Activated naive CD4-positive, alpha-beta T cell treated with anti-CD3 and anti-CD28 coated beads, Interleukin-2, amount 50 U/mL, for 16 hours (primary cell): ENCODE measurements at places on chromosomes 7 and 10.

DNA sequence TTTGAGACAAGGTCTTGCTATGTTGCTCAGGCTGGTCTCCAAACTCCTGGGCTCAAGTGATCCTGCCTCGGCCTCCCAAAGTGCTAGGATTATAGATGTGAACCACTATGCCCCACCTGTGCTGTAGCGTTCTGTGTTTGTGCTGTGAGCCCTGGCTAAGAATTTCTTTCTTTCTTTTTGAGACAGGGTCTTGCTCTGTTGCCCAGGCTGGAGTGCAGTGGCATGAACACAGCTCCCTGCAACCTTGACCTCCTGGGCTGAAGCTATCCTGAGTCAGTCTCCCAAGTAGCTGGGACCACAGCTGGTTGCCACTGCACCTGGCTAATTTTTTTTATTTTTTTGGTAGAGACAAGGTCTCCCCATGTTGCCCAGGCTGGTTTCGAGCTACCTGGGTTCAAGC lies 11.4 kb downstream of the TSPAN13 start:
- DNase-seq, result no peak

- DNase-seq, result no peak
Measured at GRCh38 chr10:86224354-86225102, 142.1 kb downstream of the GRID1 start.

DNA sequence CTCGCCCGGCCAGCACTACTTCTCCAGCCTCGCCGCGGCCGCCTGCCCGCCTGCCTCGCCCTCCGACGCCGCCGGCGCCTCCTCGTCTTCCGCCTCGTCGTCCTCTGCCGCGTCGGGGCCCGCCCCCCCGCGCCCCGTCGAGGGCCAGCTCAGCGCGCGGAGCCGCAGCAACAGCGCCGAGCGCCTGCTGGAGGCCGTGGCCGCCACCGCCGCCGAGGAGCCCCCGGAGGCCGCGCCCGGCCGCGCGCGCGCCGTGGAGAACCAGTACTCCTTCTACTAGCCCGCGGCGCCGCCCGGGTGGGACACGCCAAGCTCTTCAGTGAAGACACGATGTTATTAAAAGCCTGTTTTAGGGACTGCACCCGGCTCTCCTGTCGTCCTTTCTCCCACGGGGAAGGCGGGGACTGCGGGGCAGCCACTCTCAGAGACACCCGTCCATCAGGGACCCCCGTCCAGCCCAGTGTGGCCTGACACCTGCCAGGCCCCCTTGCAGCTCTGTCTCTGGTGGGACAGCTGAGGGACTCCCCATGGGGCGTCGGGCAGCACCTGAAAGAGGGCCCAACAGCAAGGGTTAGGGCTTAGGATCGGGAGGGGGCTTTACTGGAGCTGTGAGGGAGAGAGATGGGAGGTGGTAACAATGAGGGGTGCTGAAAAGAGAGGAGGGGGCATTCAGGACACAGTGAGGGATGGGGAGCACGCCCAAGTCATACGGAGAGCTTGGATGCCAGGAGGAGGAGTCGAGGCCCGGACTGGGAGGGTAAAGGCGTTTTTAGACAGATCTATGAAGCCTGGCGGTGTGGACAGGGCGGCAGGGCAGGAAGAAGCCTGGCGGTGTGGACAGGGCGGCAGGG lies 34.7 kb downstream of the SPDYE6 start:
- no peak for DNase-seq

GRCh38 chr10:97866524-97867219 lies 17.0 kb downstream of the GOLGA7B start:
- no peak for DNase-seq

- no peak for DNase-seq
Measured at GRCh38 chr7:79529214-79529880, 75.9 kb upstream of the MAGI2 start.

- no peak for DNase-seq
Measured at GRCh38 chr7:90777465-90777864, 181.3 kb downstream of the CDK14 start.

- no peak for DNase-seq
Measured at GRCh38 chr10:87744606-87745005, 73.4 kb downstream of the ATAD1 start.

DNA sequence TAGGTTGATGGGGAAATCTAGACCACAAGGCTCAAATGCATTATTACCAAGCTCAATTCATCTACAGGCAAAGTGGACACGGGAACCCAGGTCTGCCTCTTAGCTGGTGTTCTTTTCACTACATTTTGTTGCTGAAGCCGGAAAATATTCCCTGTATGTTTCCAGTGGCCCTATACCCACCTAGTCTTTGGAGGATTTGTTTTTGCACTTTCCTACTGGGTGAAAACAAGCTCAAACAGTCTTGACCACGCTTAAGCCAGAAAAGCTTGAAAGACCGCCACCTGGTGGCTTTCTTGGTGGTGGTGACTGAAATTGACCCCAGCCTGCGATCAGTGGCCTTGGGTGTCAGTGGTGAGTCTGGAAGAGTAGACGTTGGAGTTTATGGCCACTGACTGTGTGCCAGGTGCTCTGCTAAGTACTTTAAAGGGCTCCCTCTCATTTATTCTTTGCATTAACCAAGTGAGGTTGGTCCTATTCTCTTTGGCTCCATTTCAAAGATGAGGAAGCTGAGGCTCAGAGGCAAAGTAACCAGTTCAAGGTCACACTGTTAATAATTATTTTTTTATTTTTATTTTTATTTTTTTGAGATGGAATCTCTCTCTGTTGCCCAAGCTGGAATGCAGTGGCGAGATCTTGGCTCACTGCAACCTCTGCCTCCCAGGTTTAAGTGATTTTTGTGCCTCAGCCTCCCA lies 11.1 kb upstream of the CRTAC1 start:
- peak; percentile 27 for DNase-seq

DNA sequence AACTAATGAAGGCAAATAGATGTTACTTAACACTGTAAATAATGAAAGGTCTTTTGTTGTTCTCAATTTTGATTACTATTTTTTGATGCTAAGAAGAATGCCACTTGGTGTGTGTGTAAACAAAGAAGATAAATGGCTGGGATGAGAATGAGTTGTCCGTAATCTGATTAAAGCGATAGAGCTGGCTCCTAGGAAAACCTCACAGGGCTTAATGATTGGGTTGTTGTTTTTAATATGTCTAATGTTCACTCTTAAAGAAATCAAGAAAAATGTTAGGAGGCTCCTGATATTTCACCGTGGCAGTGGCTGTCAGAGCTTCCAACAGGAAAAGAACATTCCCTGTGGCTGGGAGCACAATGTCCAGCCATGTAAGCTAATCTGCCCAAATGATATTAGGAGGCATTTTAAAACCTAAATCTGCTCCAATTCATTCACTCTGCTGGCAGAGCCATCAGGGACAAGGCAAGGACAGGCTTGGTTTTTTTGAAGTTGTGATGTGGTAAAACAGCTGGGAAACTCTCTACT lies 243.9 kb downstream of the SNX10 start:
- DNase-seq, result no peak

DNA sequence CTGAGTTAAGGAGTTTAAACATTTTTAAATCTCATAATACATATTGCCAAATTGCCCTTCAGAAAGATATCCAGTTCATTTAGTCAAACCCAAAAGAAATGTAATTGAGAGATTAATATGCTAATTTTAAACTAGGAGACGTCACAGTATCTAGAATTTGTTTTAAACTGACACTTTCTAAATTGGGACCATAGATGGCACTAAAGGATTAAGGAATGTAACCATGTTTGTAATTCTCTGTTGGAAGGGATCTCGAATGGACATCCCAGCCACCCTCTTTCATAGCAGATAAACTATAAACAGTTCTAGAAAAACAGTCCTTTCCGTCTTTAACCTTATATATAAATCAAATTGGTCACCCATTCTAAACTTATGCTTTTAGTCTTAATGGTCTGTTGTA lies 30.0 kb upstream of the SAMD9L start:
- no peak for DNase-seq

GRCh38 chr10:93026072-93026471 lies 34.5 kb upstream of the CYP26C1 start:
- no peak for DNase-seq

- no peak for DNase-seq
Measured at GRCh38 chr10:92436611-92437010, 137.3 kb downstream of the IDE start.

- no peak for DNase-seq
Measured at GRCh38 chr10:132416566-132417256, 19.7 kb downstream of the PWWP2B start.

- peak; percentile 52 for DNase-seq
Measured at GRCh38 chr7:77759294-77759889, 38.8 kb downstream of the TMEM60 start.

- DNase-seq, result no peak
Measured at GRCh38 chr10:2836921-2837662, 230.3 kb upstream of the PFKP start.

GRCh38 chr10:4046030-4046429 lies 261.0 kb upstream of the KLF6 start:
- DNase-seq, result no peak

GRCh38 chr7:113452245-113452644 lies 333.9 kb upstream of the SMIM30 start:
- DNase-seq, result no peak

- DNase-seq, result no peak
Measured at GRCh38 chr10:97179731-97180362, 5.9 kb downstream of the SLIT1 start.

- DNase-seq, result no peak
Measured at GRCh38 chr7:7620644-7621210, 19.8 kb upstream of the UMAD1 start.

DNA sequence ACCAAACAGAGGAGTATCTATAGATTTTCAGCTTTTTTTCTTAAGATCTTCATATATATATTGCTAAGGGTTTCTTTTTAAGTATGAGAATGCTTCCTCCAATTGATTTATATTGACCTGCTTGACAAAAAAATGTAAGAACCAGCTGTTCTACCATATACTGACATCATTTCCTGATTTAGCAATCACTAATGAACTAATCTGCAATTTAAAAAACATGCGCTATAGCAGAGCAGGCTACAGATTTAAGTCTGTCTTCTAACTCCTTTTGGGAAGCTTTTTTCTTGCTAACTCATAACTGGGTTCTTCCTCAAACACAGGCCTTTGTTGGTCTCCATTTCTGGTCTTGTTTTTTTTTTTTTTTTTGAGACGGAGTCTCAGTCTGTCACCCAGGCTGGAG lies 33.2 kb downstream of the ABCC2 start:
- no peak for DNase-seq

- no peak for DNase-seq
Measured at GRCh38 chr7:14133752-14134151, 144.3 kb upstream of the ETV1 start.

GRCh38 chr7:136336932-136337331 lies 359.8 kb upstream of the MTPN start:
- no peak for DNase-seq

- no peak for DNase-seq
Measured at GRCh38 chr7:29748286-29749099, 57.8 kb upstream of the WIPF3 start.

DNA sequence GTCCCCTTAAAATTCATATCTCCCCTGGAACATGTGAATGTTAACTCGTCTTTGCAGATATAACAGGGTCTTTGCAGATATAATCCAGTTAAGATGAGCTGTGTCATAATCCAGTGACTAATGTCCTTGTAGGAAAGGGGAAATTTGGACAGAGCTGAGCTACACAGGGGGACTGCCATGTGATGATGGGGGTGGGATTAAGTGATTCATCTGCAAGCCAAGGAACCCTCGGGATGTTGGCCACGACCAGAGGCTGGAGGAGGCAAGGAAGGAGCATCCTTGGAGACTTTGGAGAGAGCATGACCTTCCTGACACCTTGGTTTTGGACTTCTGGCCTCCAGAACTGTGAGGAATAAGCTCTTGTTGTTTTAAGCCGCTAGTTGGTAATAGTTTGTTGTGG lies 153.9 kb upstream of the PCBD1 start:
- no peak for DNase-seq

- peak; percentile 37 for DNase-seq
Measured at GRCh38 chr7:117110480-117111315, 157.4 kb downstream of the ST7 start.

- DNase-seq, result no peak
Measured at GRCh38 chr10:95850791-95851190, 57.0 kb upstream of the CC2D2B start.

- no peak for DNase-seq
Measured at GRCh38 chr10:128036011-128036615, 90.1 kb downstream of the MKI67 start.

DNA sequence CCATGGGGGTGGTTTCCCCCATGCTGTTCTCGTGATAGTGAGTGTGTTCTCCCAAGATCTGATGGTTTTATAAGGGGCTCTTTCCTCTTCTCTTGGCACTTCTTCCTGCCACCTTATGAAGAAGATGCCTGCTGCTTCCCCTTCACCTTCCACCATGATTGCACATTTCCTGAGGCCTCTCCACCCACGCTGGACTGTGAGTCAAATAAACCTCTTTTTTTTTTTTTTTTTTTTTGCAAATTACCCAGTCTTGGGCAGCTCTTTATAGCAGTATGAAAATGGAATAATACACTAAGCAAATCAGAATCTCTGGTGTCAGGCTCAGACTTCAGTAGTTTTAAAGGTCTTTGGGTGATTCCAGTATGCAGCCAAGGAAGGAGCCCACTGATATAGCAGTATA lies 28.2 kb downstream of the TAS2R41 start:
- no peak for DNase-seq

DNA sequence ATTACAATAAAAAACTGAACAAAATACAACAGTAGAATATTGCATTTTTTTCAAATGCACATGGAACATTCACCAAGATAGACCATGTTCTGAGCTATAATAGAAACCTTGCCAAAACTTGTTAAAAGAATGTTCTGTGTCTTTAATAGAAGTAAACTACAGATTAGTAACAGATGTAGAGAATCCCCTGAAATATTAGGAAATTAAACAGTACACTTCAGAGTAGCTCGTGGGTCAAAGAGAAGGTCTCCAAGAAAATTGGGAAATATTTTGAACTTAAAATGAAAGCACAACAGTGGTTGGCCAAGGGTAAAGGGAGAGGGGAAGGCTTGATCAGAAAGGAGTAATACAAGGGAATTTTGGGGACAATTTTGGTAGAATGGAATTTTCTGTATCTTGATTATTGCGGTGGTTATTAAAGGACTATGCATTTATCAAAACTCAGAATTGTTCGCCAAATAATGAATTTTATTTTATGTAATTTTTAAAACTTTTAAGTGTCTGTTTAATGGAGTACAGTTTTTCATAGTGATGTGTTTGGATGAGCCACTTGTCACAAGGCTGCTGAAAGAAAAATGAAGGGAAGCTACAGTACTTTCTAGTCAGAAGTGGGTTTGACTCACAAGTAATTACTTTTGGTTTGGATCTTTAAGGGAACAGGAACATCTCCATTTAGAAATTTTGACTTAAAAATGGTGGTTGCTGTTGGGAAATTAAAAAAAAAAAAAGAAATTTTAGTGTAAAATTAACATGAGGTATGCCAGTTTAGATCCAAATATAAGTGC lies 10.2 kb downstream of the PLEKHA8 start:
- DNase-seq, result no peak

DNA sequence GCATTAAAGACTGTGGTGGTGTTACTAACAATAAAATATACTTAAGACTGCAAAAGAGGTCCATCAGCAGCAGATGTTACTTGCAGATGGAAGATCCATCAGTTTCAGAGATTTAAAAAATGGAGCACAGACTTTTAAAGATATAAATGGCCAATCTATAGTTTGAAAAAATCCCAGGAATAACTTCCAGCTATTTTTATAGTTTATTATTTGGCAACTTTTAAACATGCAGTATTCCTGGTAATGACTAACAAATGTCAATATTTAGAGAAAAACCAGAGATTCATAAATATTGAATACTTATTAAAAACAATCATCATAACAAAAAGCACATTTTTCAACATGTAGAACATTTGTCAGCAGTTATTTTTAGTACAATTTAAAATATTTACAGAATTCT lies 30.7 kb downstream of the RTKN2 start:
- DNase-seq, result no peak
